ENCODE measurements at places on chromosomes 12 and 14.

DNA sequence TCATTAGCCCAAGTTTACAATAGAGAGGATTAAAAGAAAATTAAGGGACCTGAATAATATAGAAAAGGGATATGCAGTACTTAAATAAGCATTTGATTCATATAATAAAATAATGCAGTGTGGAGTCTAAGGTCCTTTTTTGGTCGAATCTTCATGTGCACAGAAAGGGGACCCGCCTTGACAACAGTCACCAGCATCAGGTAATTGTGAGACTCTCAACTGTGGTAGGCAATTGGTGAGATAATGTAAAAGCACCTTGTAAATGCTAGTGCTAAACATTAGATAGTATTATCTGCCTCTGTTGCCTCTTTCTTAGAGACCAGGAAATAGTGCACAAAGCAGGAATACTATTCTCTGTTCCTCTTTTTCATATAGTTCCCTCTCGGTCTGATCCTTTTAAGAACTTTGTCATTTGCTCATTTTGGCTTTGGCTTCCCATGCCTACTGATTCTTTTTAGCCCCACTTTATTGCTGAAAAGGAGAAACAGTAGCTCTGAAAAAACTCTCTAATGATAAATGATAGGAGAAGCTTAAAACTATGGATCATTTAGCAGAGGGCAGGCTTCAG is 17.5 kb downstream of the CHPT1 start:
- DNase-seq, result no peak

GRCh38 chr12:5458229-5459050 is 26.5 kb downstream of the NTF3 start:
- no peak for DNase-seq

DNA sequence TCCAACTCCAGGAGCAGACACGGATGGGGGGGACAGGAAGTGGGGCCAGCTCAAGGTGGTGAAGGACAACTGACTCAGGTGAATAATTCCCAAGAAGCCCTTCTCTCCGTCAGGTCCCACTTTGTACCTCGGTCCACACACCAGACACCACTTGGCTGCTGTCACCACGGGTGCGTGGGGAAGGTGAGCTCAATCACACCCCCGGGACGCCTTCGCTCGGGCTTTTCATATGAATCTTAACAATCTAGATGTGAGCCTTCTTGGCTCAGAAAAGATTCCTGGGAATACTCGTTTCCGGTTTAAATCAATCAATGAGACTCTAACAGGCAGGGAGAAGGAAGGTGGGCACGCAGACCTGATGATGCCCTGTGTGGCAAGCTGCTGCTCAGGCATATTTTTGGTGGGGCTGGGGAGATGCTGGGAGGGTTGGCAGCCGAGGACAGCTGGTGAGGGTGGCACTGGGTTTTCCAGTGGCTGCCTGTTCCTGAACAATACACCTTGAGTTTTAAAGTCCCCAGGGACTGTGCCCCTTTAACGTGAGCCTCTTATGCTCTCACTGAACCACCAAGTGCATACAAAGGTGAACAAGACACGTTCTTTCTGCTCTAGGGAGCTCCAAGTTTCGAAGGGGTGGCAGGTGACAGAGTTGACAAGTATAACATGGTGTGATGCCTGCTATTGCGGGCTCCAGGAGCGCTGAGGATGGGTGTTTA is 5.1 kb downstream of the TESC start:
- no peak for DNase-seq

DNA sequence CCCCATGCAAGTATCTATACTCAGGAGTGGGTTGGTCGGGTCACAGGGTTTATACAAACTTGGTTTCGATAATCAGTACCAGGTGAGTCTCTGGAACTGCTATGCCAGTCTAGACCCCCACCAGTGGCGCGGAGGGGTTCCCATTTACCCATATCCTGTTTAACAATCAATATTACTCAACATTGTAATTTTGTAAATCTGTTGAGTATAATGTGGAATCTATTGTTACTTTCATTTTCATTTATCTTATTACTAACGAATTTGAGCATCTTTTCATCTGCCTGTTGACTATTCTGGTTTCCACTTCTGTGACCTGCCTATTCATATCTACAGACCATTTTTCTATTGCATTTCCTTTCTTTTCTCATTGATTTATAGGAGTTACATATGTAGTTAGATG is 275.2 kb upstream of the CRY1 start:
- no peak for DNase-seq

DNA sequence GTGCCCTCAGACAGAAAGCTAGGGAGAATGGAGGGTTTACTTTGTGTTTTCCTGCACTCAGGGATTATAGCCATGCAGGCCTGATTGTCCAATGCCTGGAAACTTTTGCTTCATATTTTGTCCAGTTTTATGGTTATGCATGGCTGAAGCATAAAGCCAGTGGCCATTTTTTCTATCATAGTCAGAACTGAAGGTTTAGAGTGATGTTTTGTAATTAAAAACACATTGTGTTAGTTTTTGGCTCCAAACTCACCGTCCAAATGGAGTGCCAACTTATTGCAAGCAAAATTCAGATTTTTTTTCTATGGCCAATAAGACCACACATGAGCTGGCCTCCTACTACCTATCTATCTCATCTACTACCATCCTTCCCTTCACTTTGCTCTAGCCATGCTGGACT is 40.2 kb upstream of the ATP2B1 start:
- DNase-seq, result no peak

DNA sequence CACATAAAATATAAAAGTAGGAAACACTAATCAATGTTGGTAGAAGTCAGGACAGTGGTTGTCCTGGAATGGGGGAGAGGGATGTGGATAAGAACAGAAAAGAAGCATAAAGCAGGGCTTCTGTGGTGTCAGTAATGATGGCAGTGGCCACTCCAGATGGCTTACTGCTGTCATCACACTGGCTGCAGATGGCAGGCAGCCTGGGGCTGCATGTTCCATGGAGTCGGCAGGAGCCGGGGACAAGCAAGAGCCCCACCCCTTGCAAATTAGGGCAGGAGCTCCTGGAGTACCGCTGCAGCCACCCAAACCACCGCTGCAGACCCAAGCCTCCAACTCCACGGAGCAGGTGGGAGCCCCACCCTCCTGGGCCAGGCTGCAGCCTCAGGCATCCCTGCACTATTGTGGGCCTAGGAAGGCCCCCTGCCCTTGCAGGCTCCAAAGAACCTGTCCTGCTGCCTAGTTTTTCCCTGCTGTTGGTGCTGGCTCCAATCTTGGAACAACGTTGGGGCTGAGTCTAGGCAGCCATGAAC is 28.8 kb upstream of the SLC5A8 start:
- DNase-seq, result peak; percentile 38

- no peak for DNase-seq
Observed at GRCh38 chr12:57175428-57176138, 28.2 kb upstream of the LRP1-AS start.

DNA sequence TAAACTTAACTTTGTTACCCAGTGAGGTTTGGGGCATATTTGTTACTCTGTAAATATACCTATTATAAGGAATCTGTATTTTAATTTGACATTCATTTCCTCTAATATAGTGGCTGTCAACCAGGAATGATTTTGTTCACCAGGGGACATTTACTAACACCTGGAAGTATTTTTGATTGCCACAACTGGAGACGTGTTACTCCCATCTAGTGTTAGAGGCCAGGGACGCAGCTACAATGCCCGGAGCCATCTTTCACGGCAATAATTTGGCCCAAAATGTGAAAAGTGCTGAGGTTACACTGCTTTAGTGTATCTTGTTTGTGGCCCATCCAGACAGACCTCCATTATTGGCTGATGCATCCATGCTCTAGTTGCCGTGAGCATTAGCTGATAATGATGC is 881.3 kb upstream of the ATXN7L3B start:
- DNase-seq, result no peak

GRCh38 chr12:20731274-20731673 is 36.1 kb downstream of the SLCO1C1 start:
- DNase-seq, result no peak

All from NCI-H446 (cell line).